ENCODE measurements at places on chromosomes 3 and 15. TPM values are rescaled to one million over a fixed set of nuclear protein-coding genes. Genes with fewer than 3 reads are reported as not detected.

Gene PRSS50
- not detected for total RNA-seq

Gene PCOLCE2
- not detected for total RNA-seq

Gene MOBP
- not detected for total RNA-seq

Gene ADAMTS17
- 13.5 TPM for total RNA-seq

Gene SLC28A1
- total RNA-seq = not detected

Gene EBLN2
- total RNA-seq = 9.8 TPM

Gene KLHL6
- 37.7 TPM for total RNA-seq

Gene EPHA6
- not detected for total RNA-seq

Gene KLHL40
- not detected for total RNA-seq

Gene IL5RA
- total RNA-seq = 8.7 TPM

DNA sequence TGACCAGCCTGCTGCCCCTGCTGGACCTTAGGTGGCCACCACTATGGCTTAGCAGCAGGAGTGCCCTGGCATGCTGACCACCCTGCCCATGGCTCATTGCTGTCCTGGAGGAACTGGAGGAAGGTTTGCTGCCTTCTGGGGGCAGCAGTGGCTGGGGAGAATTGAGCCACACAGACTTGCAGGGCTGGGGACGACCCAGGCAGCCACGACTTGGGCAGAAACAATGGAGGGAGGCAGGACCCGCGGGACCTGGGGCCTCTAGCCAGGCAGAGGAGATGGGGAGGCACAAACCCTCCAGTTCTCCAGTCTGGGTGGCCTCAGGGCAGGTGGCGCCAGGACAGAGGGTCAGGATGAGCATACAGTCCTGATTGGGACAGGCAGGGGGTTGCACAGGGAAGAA is 32.8 kb downstream of the ADAMTS7 start:
- H3K36me3 ChIP-seq = no peaks in the 10 kb centered on the region
- H3K4me3 ChIP-seq = no peak overlapping the region
- no peaks in the 10 kb centered on the region for H3K27me3 ChIP-seq
- DNase-seq = no peak
- H3K4me1 ChIP-seq = no peaks in the 10 kb centered on the region

DNA sequence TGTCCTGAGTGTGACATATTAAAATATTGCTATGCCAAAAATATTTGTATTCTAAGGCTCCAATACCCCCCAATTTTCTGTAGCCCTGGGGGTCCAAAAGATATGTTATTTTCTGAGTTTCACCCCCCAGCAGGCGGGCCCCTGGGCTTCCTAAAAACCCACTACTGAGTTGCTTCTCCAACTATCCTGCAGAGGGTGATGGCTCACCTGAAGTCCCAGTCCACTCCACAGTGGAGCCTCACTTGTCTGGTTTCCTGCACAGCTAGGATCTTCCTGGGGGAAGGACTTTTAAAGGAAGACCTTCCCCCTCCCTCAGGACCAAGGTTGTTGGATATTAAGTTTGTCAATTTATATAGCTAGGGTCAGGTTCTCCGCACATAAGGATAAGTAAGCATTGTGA is 1181.4 kb downstream of the ROBO2 start:
- no peak overlapping the region for H3K27ac ChIP-seq
- no peaks in the 10 kb centered on the region for H3K27me3 ChIP-seq
- no peak overlapping the region for H3K4me3 ChIP-seq
- no peak for DNase-seq
- H3K4me1 ChIP-seq = no peaks in the 10 kb centered on the region

DNA sequence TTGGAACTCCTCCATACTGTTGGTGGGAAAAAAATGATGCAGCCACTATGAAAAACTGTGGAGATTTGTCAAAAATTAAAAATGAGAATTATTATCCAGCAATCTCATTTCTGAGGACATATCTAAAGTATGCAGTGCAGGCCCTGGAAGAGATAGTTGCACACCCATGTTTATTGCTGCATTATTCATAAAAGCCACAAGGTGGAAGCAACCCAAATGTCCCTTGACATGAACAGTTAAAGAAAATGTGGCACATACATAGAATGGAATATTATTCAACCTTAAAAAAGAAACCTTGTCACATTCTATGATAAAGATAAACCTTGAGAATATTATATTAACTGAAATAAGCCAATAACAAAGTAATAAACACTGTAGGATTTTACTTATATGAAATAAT is 80.9 kb upstream of the ARHGEF26 start:
- no peak for DNase-seq
- H3K4me3 ChIP-seq = no peak overlapping the region
- no peaks in the 10 kb centered on the region for H3K36me3 ChIP-seq
- H3K27me3 ChIP-seq = peaks cover 4% of the 10 kb centered on the region
- no peak overlapping the region for H3K27ac ChIP-seq

DNA sequence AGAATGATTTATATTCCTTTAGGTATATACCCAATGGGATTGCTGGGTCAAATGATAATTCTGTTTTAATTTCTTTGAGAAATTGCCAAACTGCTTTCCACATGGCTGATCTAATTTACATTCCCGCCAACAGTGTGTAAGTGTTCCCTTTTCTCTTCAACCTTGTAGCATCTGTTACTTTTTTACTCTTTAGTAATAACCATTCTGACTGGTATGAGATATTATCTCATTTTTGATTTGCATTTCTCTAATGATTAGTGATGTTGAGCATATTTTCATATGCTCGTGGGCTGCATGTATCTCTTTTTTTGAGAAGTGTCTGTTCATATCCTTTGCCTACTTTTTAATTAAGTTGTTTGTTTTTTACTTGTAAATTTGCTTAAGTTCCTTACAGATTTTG is 1264.2 kb downstream of the OTOL1 start:
- H3K27me3 ChIP-seq = no peaks in the 10 kb centered on the region
- DNase-seq = no peak
- H3K36me3 ChIP-seq = no peaks in the 10 kb centered on the region

DNA sequence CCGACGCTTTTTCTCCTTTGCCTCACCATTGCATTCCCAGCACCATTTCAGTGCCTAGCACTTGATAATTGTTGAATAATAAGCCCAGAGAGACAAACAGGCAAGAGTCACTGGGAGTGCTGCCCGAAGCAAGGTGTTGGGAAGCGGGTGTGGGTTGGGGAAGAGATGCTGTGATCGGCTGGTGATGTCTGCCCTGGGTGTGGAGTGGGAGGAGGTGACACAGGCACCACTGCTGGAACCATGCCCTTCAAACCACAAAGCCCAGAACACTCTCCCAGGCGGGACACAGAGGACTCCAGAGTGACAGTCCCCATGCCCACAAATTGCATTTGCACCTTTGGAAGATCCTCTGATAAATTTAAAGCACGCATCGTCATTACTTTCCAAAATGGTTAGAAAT is 148.2 kb downstream of the CHSY1 start:
- H3K27ac ChIP-seq = no peak overlapping the region
- H3K4me1 ChIP-seq = no peaks in the 10 kb centered on the region
- H3K27me3 ChIP-seq = no peaks in the 10 kb centered on the region
- DNase-seq = no peak
- H3K36me3 ChIP-seq = no peaks in the 10 kb centered on the region

GRCh38 chr3:127606086-127606805 is 8.0 kb downstream of the MCM2 start:
- peaks cover 46% of the 10 kb centered on the region for H3K36me3 ChIP-seq
- DNase-seq = no peak
- H3K4me3 ChIP-seq = no peak overlapping the region
- no peaks in the 10 kb centered on the region for H3K27me3 ChIP-seq

GRCh38 chr3:134952371-134952770 is 157.3 kb downstream of the EPHB1 start:
- no peaks in the 10 kb centered on the region for H3K36me3 ChIP-seq
- no peak overlapping the region for H3K27ac ChIP-seq
- no peaks in the 10 kb centered on the region for H3K27me3 ChIP-seq
- H3K4me3 ChIP-seq = no peak overlapping the region
- no peak for DNase-seq
- H3K4me1 ChIP-seq = no peaks in the 10 kb centered on the region

All from naive thymus-derived CD4-positive, alpha-beta T cell (primary cell).